ENCODE measurements at places on chromosomes 1 and 21. TPM values are rescaled to one million over a fixed set of nuclear protein-coding genes. Genes with fewer than 3 reads are reported as not detected.

- no peak for DNase-seq
These were observed 16.7 kb upstream of the ACBD3 start for GRCh38 chr1:226203240-226203639.

DNA sequence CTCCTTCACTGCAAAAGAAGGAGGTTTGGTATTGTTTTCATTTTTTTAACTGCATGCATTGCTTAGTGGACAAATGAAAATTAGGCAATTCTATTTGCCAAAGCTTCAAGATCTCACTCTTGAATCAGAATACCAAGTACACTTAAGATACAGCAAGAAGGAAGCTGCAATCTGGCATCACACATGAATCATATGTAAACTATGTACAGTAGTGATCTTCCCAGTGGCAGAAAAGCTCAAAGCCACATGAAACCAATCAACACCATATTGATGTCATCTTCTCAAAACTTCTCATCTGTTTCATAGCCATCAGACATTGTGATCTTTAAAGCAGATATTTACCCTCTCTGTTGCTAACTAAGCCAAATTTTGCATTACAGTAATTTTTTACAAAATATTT is 550.1 kb downstream of the LTN1 start:
- no peak for DNase-seq

DNA sequence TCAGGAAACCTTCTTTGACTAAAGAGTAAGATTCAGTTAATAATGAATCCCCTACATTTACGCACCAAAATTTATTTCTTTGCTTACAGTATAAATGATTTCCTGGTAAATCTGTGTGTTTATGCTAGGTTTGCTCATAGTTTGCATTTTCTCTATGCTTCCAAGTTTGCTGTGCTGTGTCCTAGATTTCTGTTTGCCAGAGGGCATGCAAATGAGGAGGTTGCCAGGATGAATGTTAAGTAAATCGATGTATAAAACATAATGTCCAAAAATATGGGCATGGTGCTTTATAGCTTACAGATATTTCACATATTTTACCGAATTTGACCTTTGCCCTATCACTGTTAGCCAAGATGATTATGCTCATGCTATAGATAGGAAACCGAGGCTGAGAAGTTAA is 63.8 kb downstream of the TBX19 start:
- DNase-seq = no peak

- DNase-seq = no peak
These were observed 25.8 kb upstream of the LAPTM5 start for GRCh38 chr1:30783256-30783915.

DNA sequence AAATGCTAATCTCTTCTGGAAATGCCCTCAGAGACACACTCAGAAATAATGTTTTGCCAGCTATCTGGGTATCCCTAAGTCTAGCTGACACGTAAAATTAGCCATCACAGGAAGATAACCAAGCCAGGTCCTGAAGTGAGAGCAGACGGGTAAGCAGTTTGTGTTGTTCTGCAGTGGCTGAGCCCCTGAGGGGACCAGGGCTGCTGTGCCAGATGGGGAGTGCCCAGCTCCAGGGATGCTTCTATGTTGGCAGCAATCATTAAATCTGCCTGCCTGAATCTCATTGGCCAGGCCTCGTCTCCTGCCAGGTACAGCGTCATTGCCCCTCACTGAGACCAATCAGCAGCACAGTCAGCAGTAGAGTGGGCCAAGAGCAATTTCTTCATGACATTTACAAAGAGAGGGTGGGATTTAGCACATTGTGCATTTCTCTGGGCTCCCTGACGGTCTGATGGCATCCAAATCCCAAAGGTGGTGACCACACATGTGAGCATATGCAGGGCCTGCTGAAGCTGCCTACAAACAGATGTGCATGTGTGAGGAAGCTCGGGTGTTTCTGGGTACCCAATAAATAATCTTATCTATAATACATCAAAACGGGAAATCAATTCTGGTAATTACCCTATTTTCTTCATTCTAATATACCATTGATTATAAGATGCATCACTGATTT is 58.7 kb upstream of the LRRN2 start:
- DNase-seq = no peak

- no peak for DNase-seq
These were observed 154.5 kb upstream of the C1orf87 start for GRCh38 chr1:60228041-60228491.

DNA sequence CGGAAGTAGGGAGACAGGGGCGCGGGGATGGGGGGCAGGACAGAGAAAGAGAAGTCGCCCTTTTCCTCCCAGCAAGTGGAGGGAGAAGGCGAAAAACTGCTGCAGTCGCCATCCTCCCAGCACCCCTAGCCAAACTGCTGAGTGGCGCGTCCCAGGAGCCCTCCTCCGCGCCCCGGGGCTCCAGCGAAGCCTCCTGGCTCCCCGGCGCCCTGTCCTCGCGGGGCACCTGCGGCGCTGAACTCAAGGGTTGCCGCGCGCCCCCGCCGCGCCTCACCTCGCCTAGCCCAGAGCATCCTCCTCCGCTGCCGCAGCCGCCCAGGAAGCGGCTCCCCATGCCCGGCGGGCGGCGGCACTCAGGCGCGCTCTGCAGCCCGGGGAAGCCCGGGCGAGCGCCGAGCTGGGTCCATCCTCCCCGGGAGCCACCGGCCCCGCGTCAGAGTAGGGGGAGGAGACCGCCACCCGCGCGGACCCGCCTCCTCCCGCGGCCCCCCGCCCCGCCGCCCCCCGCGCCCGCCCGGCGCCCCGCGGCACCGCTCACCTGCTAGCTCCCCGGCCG is at the start of gene DAB1:
DAB1 (minus strand) TSS at position 405 of the 556 bp plus-strand sequence. CDS start 133,030 bp downstream, outside the sequence.
- DNase-seq = peak; percentile 67

- DNase-seq = no peak
These were observed 289.7 kb downstream of the AJAP1 start for GRCh38 chr1:4944072-4944471.

Gene EMC1
- 60.1 TPM for total RNA-seq

Gene RNU1-1
- total RNA-seq = 3,564 TPM

Gene GPR157
- total RNA-seq = 26.6 TPM

Gene GBP4
- total RNA-seq = 1.2 TPM

Gene CAPN2
- total RNA-seq = 120 TPM

Measured in type B pancreatic cell (in vitro differentiated cells).